ENCODE measurements at places on chromosomes 11 and 22.
A peak's percentile ranks its signal among the peaks of the same experiment; 100 is the strongest.

- DNase-seq: no peak
Observed at GRCh38 chr22:43508489-43508888, 96.7 kb downstream of the MPPED1 start.

GRCh38 chr22:35312198-35313059 lies 12.7 kb downstream of the TOM1 start:
- DNase-seq: no peak

GRCh38 chr11:45921561-45922424 lies 663 bp upstream of the LARGE2 start:
- peak; percentile 51 for DNase-seq

GRCh38 chr11:12088047-12088481 lies 22.3 kb upstream of the MICAL2 start:
- DNase-seq: no peak

GRCh38 chr11:119474682-119475596 lies 52.0 kb upstream of the THY1 start:
- DNase-seq: no peak

DNA sequence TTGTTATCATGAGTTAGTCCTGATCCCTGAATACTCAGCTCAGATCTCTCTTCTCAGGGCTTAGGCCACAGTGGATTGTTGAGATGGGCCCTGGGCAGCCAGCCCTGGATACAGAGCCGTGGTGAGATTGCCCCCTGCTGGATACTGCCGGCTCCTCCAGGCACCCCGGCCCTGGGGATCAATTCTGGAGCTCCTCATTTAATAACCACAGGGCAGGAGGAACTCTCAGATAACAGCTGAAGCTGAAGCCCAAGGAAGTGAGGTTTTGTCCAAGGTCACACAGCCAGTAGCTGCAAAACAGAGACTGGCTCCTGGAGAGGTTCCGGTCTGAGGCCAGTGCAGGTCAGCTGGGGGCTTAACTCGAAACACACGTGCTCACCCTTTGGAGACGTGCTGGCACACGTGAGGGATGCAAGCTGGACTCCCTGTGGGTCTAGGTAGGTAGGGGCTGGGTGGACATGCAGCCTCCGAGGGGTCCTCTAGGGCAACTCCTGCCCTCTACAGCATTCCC lies 16.0 kb downstream of the USH1C start:
- DNase-seq: peak; percentile 42

DNA sequence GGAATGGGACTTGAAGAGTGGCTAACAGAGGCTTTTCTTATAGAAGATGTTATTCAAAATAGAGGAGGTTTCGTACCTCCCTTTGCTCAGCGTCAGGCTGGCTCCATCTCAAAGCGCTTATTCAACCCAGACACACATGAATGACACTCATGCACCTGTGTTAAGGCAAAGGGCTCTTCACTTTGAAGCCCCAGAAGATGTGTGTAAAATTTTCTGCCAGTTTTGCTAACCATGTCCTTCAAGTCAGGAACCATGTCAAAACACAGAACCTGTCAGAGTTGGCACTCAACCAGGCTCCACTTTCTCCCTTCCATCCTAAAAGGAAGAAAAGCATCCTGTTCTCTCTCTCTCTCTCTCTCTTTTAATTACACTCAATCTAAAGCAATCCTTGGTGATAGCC lies 352.8 kb upstream of the NARS2 start:
- DNase-seq: no peak

GRCh38 chr22:45885171-45885840 lies 91.7 kb downstream of the WNT7B start:
- no peak for DNase-seq

GRCh38 chr11:93743291-93743690 lies 1.8 kb downstream of the C11orf54 start:
- no peak for DNase-seq

GRCh38 chr11:74307434-74307833 lies 4.0 kb downstream of the P4HA3 start:
- no peak for DNase-seq

DNA sequence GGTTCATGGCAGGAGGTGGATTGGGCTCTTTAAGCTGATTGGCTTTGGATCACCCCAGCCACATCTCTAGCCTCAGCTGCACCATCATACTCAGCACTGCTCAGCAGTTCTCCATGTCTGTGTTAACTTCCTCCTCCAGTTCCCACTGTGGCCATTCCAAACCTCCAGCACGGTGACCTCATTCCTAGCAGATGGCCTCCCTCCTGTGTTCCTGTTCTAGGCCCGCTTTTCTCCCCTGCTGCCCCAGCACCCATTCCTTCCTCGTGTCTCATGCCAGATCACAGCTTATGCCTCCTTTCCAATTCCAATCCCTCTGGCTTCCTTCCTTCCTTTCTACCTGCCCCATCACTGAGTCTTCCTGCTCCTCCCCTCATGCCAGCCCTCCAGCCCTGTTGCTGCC lies 96.1 kb downstream of the MICAL2 start:
- no peak for DNase-seq

DNA sequence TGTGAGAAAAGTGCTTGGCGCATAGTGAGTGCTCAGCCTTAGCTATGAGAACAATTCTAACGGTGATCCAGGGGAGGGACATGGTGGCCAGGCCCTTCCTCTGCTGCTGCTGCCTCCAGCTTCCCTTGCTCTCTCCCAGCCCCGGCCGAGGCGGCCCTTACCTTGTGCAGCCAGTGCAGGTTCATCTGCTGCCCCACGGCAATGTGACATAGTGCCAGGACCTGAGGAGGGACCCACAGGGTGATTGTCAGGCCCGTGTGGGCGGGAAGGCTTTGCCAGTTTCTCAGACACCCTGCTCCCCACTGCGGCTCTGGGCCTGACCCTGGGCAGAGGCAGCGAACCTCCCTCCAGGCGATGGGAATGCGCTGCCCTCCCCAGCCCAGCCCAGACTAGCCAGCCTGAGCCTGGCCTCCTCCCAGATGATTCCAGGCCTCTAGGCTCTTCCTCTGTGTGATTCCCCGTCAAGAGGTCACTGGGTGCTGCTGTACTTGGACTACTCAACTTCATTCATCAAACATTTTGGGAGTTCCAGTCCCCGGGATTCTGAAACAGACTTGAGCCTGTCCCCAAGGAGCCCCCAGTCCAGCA lies 23.7 kb upstream of the KLHL35 start:
- no peak for DNase-seq
